ENCODE measurements at places on chromosomes 13 and 19.

GRCh38 chr19:8366961-8367326 is 3.0 kb downstream of the ANGPTL4 start:
- peak; percentile 80 for DNase-seq

- DNase-seq, result no peak
These were observed 47.7 kb downstream of the KLF2 start for GRCh38 chr19:16372065-16372915.

- DNase-seq, result no peak
These were observed 64.6 kb upstream of the RAP2A start for GRCh38 chr13:97369261-97369893.

- no peak for DNase-seq
These were observed 1.0 kb upstream of the PCDH8 start for GRCh38 chr13:52849291-52850071.

- peak; percentile 0 for DNase-seq
These were observed 345 bp downstream of the ZNF257 start for GRCh38 chr19:22052644-22053013.

- DNase-seq, result peak; percentile 84
These were observed 30.2 kb upstream of the EVI5L start for GRCh38 chr19:7799640-7800355.

DNA sequence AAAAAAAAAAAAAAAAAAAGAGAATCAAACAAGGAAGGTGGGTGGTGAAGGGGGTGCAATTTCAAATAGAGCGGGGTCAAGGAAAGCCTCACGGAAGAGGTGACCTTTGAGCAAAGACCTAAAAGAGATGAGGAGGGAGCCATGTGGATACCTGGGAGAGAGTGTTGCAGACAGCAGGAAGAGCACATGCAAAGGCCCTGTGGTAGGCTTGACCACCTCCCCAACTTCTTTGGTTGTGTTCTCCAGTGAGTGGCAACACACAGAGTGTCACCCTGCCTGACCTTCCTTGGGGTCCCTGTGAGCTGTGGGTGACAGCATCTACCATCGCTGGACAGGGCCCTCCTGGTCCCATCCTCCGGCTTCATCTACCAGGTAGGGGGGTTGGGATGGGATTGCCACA is 11.4 kb downstream of the PALM3 start:
- DNase-seq, result no peak

DNA sequence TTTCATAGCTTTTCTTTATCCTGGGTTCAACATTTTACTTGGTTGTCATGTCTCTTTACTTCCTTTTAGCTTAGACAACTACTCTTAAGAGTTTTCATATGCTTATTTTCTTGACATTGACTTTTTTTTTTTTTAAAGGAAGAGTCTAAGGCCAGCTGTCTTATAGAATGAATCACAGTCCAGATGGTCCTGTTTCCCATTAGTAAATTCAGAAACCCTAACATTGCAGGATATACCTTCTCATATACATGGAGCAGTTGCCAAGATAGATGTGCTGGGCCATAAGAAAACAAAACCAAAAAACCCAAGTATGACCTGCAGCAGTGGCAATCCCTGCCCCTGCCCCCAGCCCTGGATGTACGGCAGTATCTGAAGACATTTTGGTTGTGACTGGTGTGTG is 72.8 kb downstream of the COG3 start:
- DNase-seq, result no peak

- no peak for DNase-seq
These were observed 276.0 kb downstream of the SLC7A1 start for GRCh38 chr13:29319451-29319850.

DNA sequence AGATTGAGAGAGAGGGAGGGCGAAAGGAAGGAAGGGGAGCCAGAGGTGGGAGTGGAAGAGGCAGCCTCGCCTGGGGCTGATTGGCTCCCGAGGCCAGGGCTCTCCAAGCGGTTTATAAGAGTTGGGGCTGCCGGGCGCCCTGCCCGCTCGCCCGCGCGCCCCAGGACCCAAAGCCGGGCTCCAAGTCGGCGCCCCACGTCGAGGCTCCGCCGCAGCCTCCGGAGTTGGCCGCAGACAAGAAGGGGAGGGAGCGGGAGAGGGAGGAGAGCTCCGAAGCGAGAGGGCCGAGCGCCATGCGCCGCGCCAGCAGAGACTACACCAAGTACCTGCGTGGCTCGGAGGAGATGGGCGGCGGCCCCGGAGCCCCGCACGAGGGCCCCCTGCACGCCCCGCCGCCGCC is at the start of gene TNFSF11:
Gene TNFSF11, plus strand, starts transcription at position 142 of the 400 bp plus-strand sequence. Its CDS starts 152 bp downstream, at position 294.
- no peak for DNase-seq

GRCh38 chr13:98143601-98144026 is 720 bp downstream of the FARP1 start:
- no peak for DNase-seq

DNA sequence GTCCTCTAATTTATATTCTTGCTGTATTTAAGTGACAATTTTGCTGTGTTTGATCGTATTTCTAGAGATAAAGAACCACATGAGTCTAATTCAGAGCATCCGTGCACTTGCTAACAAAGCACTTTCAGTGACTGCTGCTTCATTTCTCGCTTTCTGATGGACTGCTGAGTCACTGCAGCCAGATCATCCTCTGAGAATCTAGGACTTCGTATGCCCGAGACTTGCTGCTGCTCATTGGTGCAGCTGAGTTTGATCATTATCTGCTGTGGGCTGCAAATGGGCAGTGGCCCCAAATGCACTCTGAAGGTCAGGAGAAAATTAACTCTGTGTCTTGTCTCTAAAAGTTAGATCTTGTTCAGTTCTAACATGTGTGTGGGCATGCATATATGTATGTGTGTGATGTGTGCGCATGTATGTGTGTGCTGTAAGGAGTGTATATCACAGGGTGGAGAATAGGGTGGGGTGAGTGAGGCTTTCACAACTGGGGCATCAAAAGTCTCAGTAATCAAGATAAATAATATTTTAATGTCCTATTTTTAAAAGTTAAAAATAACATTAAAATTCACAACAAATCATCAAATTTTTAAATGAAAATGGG is 342.6 kb downstream of the MTUS2 start:
- DNase-seq, result no peak

GRCh38 chr19:11226716-11227166 is 12.7 kb upstream of the ANGPTL8 start:
- DNase-seq, result no peak

GRCh38 chr19:54209058-54209810 is 8.6 kb downstream of the RPS9 start:
- no peak for DNase-seq

DNA sequence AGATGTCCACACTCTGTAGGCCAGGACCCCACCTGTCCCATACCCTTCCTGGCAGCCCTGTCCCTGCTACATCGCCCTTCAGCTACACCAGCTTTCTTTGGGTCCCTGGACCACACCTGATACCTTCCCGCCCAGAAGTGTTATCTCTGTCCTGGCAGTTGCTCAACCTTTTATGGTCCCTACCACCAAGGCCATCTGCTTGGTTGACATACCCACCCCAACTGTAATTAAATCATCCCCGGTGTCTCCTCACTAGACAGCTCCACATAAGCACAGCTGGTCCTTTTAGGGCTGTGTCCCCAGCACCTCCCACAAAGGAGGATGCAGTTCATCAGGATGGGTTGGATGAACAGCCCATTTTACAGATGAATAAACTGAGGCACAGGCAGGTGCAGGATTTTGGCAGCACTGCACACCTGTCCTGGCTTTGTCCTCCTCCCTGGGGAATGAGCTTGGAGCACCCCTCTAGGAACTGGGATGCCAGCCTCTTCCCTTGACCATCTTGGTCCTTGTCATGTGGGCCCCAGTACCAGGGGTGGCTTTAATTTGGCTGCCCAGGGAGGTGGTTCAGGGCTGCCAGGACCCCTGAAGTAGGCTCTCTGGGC is 12.9 kb downstream of the NACC1 start:
- DNase-seq, result no peak

GRCh38 chr19:3268763-3269162 is 44.3 kb downstream of the CELF5 start:
- no peak for DNase-seq

GRCh38 chr13:57724486-57725272 is 93.1 kb downstream of the PCDH17 start:
- DNase-seq, result no peak

GRCh38 chr13:53844473-53845146 is 816.0 kb downstream of the OLFM4 start:
- no peak for DNase-seq

GRCh38 chr19:38319421-38320258 is at the start of gene KCNK6:
Gene KCNK6, plus strand, starts transcription at chr19:38319845. Its CDS starts 106 bp downstream, at chr19:38319951.
- DNase-seq, result peak; percentile 23

GRCh38 chr19:57231686-57232085 is 863 bp downstream of the AURKC start:
- DNase-seq, result no peak

DNA sequence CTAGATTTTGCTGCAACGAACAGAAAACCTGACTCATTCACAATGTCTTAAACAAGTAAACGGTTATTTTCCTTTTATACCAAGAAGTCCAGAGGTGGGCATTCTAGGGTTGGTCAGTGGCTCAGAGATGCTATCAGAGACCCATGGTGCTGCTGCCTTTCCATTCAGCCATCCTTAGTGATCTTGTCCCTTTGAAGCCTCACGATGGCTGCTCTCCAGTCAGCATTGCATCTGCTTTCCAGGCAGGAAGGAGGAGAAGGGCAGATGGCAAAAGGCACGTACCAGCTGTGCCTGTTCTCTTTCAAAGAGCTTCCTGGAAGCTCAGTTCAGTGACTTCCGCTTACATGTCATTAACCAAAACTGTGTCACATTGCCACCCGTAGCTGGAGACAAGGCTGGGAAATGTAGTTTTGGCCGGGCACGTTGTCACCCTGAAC is 30.1 kb downstream of the WDFY2 start:
- DNase-seq, result no peak

- no peak for DNase-seq
These were observed 11.2 kb downstream of the PLIN4 start for GRCh38 chr19:4507150-4507452.

- peak; percentile 13 for DNase-seq
These were observed 1.7 kb downstream of the KLK4 start for GRCh38 chr19:50909240-50910070.

DNA sequence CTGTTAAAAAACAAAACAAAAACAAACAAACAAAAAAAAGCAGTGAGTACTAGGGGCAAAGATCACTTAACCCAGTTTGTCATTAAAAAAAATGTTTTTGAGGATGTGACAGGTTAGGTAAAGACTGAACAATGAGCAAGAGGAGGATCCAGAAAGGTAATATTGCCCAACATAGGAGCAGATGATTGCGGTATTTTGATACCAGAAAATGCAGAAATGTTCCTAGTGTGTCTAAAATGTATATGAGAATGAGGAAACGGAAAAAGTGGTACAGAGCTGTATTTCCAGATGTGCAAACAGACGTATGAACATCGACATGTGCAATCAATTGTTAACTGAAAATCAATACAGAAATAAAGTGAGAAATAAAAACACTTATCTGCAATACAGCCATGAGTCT is 4.9 kb upstream of the LILRA4 start:
- no peak for DNase-seq

DNA sequence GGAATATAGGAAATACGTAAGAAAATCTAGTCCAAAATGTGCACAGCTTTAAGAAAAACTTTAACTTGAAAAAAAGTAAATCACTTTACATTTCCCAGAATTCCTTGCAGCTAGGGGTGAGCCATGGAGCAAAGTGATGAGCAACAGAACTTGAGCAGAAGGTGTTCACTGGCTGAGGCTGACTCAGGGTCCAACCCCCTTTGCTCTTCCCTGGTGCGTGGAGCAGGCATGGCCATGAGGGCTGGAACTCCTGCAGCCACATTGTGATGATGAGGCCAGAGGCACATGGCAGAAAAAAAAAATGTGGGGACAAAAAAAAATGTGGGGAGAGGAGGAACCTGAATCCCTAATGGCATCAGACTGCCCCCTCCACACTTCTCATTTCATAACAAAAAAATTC is 9.9 kb upstream of the PLA2G4C start:
- no peak for DNase-seq

- no peak for DNase-seq
These were observed 31.7 kb downstream of the ARHGAP35 start for GRCh38 chr19:46892252-46893179.

DNA sequence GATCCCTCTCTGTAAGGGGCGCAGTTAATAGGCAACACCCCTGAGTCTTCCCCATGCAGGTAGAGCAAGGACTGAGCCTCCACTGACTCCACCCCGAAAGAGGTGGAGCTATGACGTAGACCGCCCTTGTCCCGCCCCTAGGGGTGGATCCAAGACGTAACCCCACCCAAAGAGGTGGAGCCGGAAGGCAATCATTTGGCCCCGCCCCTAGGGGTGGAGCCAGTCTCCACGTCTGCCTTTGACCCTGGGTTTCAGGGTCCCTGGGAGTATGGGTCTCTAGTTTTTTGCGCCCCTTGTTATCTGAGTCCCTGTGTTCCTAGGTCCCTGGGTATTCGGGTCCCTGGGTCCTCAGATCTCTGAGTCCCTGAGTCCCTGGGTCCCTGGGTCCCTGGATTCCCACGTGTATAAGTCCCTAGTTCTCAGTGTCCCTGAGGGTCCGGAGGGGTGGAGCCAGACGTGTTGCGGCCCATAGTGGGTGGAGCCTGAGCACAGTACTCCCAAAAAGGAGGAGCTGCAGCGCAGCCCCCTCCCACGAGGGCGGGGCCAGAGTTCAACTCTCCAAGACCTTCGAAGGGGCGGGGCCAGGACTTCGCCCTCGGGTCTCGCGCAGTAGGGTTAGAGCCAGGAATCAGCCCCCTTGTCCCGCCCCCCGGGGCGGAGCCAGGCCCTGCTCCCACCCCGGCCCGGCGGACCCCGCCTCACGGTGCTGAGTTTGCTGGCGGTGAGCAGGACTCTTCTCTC is 5.3 kb downstream of the DENND1C start:
- peak; percentile 46 for DNase-seq

GRCh38 chr13:41944635-41945397 is 16.1 kb downstream of the VWA8 start:
- DNase-seq, result no peak

DNA sequence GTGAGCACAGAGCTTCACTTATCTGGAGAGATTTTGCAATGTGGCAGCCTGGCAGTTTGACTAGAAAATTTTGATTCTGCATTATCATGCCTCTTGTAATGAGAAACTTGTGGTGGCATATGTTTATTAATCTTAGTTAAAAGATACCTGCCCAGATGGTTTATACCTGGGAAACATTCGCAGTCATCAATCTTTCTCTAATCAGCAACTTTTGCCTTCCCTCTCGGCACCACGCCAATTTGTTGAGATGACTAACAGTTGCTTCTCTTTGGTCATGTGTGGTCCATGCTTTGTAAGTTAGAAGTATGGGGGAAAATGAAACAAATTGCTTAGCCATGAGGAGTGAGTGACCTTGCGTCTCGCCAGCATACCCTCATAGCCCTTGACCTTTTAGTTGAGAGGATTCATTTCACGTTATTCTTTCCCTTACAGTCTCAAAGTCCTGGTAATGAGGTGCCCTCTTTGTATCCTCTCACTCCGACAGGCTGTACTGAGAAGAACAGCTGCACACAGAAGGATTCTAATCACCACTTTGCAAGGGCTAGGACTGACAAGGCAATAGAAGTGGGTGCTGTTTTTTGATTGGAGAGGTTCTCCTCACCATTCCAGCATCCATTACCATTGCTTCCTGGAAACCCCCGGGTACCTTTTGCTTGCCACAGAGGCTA is 201.4 kb downstream of the OXGR1 start:
- DNase-seq, result peak; percentile 26

- no peak for DNase-seq
These were observed 8.9 kb downstream of the ZNF805 start for GRCh38 chr19:57249329-57249728.
